ENCODE measurements at places on chromosomes 1 and 21.

DNA sequence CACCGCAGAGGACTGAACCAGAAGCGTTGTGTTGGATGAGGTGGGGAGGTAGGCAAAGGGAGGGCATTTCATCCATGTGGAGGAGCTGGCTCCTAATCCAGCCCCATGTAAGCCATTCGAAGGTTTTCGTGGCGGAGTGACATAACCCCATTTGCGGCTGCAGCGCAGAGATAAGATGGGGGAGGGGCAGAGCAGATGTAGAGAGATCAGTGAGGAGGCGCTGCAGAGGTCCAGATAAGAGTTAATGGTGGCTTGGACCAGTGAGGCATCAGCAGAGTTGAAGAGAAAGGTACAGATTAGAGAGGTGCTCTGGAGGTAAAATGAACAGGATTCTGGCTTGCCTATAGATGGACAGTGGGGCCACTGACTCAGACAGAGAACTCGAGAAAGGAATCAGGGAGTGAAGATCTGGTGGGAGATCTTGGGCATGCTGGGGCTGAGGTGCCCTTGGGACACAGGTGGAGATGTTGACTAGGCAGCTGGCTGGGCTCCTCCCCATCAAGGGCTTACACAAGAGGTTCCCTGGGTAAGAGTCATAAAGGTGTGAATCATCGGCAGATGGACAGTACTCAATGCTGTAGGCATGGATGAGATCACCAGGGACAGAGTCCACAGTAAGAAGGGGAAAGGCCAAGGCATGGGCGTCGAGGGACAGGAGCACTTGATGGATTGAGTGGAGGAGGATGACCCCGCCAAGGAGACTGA, 7.8 kb upstream of the PTPRF start:
- DNase-seq, result no peak

- DNase-seq, result no peak
These were observed 47.7 kb upstream of the RBM15 start for GRCh38 chr1:110291241-110292030.

GRCh38 chr1:218525451-218526197, 180.5 kb downstream of the TGFB2 start:
- no peak for DNase-seq

- no peak for DNase-seq
These were observed 136.4 kb downstream of the AKT3 start for GRCh38 chr1:243713470-243714186.

GRCh38 chr1:44424747-44425146, 19.7 kb downstream of the RNF220 start:
- no peak for DNase-seq

DNA sequence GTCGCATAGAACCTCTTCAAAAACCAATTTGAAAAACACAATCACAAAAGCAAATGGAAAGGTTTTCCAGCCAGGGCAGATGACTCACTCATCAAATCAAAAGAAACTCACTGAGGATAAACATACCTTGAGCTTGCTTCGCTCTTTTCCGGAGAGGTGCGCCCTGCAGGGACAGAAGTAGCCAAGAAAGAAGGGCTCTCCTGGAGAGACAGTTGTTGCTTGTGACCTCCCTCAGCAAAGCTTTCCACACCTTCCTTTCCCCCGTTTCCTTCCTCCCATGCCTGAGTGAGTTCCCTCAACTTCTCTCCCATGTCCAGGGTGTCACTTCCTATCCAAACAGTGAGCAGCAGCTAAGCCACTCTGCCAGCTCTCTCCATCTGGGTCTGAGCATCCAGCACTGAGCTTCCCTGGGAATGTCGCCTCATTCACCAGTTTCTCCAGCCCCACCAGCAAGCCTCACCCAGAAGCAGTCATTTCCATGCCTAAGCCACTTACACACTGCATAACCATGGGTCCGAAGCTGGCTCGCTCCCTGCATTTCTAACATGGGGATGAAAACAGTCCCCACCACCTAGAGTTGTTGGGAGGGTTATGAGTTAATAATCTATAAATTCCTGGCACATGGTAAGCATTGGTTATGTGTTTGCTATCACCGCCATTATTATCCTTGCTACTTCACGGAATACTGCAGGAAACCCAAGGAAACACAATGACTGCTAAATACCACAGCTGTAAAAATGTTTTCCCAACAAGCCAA, 75.0 kb downstream of the PTPN14 start:
- DNase-seq, result peak; percentile 58

DNA sequence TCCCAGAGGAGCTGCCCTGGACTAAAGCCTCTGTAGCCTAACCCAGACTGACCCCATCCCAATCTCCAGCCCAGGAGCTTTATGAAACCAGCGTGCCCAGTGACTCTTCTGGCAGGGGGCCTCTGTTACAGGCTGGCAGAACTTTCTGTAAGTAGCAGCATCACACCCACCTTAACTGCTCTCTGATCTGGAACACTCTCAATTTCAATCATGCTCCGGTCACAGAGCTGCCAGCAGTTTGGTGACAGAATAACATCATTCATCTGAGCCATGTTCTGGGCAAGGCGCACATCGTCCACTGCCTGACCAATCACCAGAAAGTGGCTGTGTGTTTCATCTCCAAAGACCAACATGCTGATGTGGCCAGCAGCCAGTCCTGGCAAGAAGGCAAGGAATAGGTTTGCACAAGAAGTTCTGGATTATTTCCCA, 14.7 kb downstream of the ADCY10 start:
- DNase-seq, result no peak

DNA sequence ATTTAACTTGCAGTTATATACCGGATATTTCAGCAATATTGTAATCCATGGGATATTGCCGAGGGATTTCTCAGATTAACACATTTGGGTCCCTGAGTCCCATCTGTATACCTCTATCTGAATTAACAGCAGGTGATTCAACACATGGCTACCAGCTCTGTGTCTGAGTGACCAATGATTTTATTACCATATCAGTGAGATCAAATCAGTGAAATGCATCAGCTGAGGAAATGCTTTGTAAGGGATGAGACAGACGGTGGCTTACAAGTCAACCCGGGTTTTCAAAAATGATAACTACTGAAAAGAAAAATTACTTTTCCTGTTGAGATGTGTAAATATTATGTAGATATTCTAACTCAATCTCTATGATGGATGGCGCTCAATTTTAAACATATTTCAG, 504.1 kb upstream of the PKN2 start:
- DNase-seq, result no peak
